ENCODE measurements at places on chromosomes 12 and 14. TPM values are rescaled to one million over a fixed set of nuclear protein-coding genes. Genes with fewer than 3 reads are reported as not detected.

PRIMA1 gene
- total RNA-seq, result not detected

MYH6 gene
- total RNA-seq, result not detected

CEP170B gene
- 0.24 TPM for total RNA-seq

PTGES3 gene
- 93.8 TPM for total RNA-seq

RNASE7 gene
- not detected for total RNA-seq

KRT85 gene
- not detected for total RNA-seq

KRT84 gene
- not detected for total RNA-seq

SLC25A47 gene
- total RNA-seq, result not detected

KRT80 gene
- total RNA-seq, result not detected

ADAMTS20 gene
- total RNA-seq, result not detected

BCL11B gene
- total RNA-seq, result 56.2 TPM

ACTR6 gene
- 27.5 TPM for total RNA-seq
